Tongue (tissue), 3 donors: ENCODE measurements at places on chromosomes 5 and 9. TPM values are rescaled to one million over a fixed set of nuclear protein-coding genes. Genes with fewer than 3 reads are reported as not detected.

GRCh38 chr9:31323726-31324444 is 1060.6 kb upstream of the ACO1 start:
- no peak for DNase-seq

GAPT gene
- total RNA-seq = 4.0 TPM

DNA sequence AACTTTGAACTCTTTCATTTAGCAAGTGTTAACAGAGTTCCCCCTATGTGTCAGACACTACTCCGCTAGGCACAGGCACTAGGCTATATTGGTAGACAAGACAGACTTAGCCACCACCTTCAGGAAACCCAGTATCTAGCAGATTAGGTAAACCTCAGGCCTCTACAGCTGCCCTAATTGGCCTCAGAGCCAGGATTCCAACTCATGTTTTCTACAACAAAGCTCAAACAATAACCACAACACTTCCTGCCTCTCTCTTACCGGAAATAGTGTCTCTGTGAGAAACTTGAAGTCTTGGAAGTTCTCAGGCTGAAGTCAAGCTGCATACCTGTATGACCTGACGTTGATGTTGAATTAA is 116.6 kb upstream of the SLC44A1 start:
- no peak for DNase-seq

DNA sequence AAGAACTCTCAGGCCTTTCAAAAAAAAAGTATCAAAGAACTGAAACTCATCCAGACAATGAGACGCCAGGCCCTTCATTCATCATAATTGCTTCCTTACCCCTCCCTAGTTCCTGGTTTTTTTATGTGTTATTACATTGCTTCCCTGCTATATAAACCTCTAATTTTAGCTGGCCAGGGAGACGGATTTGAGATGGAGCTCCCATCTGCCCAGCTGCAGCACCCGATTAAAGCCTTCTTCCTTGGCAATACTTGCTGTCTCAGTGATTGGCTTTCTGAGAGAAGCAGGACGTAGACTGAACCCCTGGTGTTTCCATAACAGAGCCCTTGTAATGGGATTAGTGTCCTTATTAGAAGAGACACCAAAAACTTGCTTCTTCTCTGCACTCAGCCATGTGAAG is 62.4 kb downstream of the BARX1 start:
- no peak for DNase-seq

LMNB1 gene
- 54.7 TPM for total RNA-seq

SLC36A2 gene
- 3.1 TPM for total RNA-seq

DNA sequence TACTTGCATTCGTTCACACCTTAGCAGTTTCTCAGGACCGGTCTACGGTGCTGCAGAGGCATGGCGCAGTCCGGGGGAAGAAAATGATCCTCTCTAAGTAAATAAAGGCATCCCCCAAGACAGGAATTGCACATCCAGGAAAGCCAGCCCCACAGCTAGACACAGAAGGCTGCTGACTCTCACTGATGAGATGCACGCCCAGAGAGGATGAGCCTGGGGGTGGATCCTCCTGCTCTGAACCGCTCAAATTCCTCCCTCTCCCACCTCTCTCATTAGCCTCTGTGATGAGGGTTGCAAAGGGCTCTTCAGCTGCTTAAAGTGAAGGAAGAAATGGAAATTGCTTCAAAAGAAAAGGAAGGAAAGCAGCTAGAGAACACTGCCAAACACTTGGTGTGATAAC is 132.4 kb downstream of the TTLL11 start:
- no peak for DNase-seq

GRCh38 chr9:5089737-5090136 is 95.7 kb downstream of the INSL6 start:
- DNase-seq = no peak

FCN2 gene
- total RNA-seq = not detected

SMIM33 gene
- total RNA-seq = not detected
